ENCODE measurements at places on chromosomes 4 and X.

DNA sequence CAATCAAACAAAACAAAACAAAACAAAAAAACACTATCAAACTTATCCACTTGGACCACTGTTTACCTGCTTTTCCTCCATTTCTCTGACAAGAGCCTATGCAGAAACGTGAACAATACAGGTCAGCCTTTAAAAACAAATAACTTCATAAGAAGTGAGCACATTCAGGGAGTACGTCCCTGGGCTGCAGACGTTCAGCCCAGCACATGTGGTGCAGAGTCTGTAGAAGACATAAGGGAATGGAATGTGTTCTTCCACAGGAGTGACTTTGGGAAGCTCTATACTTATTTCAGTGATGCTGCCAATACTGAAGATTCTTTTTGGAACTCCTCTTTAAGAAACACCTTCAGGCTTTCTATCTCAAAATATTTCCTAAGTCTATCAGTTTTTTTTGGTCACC lies 120.6 kb downstream of the SPRY1 start:
- DNase-seq: no peak

DNA sequence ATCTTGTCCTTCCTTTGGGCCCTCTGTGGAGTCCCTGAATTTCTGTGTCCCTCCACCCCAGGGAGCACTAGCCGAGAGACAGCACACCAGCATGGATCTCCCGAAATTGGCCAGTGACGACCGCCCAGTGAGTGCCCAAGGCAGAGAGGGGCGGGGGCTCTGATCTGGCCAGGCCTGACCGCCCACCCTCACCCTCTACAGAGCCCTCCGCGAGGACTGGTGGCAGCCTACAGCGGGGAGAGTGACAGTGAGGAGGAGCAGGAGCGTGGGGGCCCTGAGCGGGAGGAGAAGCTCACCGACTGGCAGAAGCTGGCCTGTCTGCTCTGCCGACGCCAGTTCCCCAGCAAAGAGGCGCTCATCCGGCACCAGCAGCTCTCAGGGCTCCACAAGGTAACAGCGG lies 8.4 kb upstream of the UBA1 start:
- no peak for DNase-seq

DNA sequence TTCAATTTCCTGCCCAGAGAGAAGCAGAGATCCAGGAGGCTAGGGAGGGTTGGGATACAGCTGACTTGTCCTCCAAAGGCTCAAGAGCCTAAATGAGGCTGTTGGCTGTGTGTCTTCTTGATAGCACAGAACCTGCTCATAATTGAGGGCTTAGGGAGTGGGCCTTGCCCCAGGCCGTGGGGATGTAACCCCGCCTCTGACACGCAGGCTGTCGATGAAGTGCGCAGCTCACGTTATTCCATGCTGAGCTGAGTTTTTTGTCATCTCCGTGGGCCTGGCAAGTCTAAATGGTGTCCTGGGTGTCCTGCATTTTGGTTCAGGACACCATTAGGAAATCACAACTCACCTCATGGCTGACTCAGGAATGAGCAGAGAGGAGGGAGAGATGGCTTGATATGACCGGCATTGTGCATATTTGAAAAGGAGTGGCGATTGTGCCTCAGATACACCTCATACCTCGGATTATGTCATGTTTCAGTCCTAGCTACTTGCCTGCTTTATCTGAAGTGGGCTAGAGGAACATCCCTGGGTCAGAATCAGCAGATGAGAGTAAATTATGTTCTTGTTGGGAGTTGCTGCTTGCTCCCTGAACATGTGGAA lies 43.7 kb downstream of the FHDC1 start:
- no peak for DNase-seq

DNA sequence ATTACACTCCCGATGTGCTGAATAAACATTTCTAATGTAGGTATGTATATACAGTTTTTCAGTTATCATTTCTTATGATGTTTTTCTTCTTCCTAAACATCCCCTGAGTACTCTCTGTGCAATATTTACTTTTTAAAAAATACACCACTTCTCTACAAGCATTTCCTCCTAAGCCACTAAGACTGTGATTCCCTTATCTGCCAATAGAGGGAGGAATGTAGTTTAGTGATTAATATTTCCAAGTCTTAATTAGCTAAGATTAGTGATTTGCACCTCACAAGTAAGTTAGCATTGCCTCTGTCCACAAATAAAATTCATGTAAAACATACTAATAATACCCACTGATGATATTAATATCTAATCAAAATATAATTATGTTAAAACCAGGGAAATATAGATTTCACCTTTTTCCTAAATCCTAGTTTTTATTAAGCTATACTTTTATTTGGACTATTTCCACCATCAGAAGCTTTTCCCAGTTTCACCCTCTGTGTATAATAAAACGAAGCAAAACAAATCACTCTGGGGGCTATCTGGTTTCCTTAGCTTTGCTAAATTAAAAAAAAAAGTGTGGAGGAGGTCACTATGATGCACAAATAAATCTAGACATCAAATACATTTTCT lies 909.1 kb downstream of the FAT4 start:
- no peak for DNase-seq

- no peak for DNase-seq
These were observed 335.8 kb upstream of the F9 start for GRCh38 chrX:139194571-139195280.

GRCh38 chr4:10731162-10731561 lies 46.6 kb upstream of the CLNK start:
- DNase-seq: no peak

DNA sequence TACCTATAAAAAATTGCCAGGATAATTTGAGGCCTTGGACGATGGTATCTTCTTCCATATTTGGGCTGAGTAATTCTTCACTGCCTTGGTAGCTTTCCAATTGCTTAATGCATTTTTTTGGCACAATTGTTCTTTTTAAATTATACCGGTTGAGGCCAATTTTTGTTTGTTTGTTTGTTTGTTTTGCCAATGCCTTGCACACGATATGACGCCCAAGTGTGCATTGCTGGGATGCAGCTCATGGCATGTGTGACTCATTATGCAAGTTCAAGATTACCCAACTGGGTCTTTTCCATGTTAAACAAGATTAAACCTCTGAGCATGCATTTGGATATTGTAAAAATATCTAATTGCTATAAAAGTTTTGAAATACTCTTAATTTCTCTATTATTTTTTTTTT lies 71.1 kb upstream of the KCNIP4 start:
- no peak for DNase-seq

DNA sequence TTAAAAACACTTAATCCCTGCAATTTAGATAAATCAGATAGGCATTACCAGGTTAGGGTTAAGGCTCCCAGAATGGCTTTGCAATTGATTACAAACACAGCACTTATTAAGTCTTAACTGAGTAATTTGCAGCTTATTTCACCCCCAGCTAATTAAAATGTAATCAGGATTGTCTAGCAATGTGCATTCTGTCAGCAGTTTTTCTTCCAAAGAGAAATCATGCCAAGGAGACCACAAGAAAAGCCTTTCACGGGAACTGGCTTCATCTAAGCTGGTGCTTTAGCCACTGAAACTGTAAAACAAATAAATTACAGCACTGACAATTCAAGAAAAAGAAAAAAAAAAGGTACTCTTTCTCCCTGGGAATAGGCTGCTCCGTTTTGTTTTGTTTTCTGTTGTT lies 2.1 kb downstream of the ANOS1 start:
- DNase-seq: no peak

All from AG04450 (cell line).